ENCODE measurements at places on chromosomes 7 and 10.
A peak's percentile ranks its signal among the peaks of the same experiment; 100 is the strongest.

DNA sequence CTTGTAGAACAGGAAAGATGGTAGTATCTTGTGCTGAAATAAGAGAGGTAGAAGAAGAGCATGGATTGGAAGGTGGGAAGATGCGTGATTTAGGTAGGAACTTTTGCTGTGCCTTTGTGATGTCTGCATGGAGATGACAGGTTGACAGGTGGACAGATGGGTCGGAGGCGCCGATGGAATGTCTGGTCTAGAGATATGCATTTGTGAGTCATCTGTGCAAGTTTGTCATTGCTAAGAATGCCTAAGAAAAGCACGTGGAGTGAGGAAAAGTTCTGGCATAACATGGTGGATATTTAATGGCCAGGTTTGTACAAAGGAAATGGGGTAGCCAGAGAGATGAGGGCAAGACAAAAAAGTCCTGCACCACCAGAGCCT lies 76.0 kb upstream of the ARMC3 start:
- no peak for DNase-seq

- DNase-seq: no peak
Observed at GRCh38 chr10:14244147-14244546, 86.6 kb downstream of the FRMD4A start.

GRCh38 chr7:32155712-32156111 lies 85.5 kb upstream of the PDE1C start:
- DNase-seq: no peak

- DNase-seq: no peak
Observed at GRCh38 chr10:34658934-34659333, 156.2 kb downstream of the PARD3 start.

DNA sequence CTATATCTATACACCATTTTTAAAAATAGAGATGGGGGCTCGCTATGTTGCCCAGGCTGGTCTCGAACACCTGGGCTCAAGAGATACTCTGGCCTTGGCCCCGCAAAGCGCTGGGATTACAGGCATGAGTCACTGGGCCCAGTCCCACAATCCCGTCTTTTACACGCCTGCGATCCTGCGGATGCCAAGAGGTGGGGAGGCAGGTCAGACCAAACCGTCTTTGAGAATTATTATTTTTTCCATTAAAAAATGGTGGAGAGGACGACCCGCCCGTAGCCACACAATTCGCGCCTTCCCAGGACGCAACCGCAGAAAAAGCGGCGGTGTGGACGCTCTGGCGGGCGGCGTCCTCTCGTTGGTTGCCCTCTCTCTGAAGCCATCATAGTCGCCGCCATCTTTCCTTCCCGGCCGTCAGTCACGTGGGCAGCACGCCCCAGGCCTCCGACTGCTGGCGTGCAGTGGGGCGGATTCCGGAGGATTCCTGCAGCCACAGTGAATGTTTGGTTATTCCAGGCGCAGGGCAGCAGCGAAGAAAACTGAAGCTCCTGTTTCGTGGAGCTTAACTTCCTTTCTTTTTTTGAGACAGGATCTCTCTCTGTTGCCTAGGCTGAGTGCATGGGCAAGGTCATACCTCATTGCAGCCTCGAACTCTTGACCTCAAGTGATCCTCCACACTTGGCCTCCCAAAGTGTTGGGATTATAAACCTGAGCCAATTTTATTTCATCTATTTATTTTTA lies 9.9 kb upstream of the EPHB4 start:
- DNase-seq: peak; percentile 52

GRCh38 chr10:3636356-3637181 lies 148.4 kb downstream of the KLF6 start:
- no peak for DNase-seq

DNA sequence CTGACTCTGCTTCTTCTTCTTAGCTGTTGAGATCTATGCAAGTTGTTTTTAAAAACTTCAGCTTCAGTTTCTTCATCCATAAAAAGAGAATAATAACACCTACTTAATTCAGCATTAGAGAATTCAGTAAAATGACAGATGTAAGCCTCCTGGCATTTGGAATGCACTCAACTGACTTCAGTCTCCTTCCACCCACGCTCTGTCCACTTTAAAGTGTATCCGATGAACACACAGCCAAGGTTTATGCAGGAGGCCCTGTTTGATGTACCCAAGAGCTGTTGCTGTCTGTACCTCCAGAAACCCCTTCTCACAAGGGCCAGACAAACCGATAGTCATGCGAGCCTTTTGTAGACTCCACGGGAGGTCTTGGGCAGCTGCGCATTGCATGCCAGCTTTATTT lies 27.1 kb upstream of the SLC35B4 start:
- DNase-seq: no peak
